Activated CD4-positive, alpha-beta T cell treated with anti-CD3 and anti-CD28 coated beads, Interleukin-2, amount 50 U/mL, for 24 hours (primary cell): ENCODE measurements at places on chromosomes 4 and X.

DNA sequence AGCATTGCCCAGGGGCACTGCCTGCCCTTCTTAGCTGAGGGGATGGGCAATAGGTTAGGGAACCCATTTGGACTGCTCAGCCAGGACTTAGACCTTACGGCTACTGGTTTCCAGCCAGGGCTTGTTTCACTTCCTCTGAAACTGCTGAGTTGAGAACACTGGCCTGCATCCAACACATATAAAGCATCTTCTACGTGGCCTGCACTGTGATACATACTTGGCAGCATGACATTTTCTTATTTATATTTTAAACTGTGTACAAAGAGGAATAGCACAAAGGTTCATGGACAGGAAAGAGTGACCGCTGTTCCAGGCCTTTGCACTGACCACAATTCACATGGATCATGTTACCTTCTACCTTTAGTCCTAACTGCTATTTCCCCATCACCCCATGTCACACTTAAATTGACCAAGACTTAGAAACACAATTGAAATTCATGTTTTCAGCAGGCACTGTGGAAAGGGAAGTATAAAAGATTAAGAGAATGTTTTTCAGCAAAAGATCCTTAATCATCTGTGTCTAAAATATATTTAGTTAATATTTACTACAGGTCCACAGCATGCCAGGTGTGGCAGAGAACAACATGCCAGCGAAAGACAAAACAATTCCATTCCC lies 43.7 kb downstream of the NLGN4X start:
- no peak for DNase-seq

- DNase-seq, result no peak
Observed at GRCh38 chr4:11813951-11814446, 385.3 kb upstream of the HS3ST1 start.

- DNase-seq, result no peak
Observed at GRCh38 chr4:11503166-11503565, 74.5 kb upstream of the HS3ST1 start.

DNA sequence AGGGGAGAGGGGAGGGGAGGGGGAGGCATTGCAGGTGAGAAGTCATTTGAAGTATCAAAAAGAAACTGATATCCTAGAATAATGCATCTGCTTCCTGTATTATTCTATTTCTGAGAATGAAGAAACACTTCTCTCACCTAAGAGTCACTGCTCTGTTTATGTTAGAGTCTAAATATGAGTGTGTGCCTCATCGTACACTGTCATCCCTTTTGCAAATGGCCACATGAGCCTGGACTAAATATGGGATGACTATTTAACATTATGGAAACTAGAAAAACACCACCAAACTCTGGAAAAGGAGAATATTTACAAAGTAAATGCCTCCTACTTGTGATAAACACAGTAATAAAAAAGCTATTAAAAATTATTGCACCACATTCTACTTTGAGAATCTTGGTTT lies 146.4 kb upstream of the NOCT start:
- no peak for DNase-seq

DNA sequence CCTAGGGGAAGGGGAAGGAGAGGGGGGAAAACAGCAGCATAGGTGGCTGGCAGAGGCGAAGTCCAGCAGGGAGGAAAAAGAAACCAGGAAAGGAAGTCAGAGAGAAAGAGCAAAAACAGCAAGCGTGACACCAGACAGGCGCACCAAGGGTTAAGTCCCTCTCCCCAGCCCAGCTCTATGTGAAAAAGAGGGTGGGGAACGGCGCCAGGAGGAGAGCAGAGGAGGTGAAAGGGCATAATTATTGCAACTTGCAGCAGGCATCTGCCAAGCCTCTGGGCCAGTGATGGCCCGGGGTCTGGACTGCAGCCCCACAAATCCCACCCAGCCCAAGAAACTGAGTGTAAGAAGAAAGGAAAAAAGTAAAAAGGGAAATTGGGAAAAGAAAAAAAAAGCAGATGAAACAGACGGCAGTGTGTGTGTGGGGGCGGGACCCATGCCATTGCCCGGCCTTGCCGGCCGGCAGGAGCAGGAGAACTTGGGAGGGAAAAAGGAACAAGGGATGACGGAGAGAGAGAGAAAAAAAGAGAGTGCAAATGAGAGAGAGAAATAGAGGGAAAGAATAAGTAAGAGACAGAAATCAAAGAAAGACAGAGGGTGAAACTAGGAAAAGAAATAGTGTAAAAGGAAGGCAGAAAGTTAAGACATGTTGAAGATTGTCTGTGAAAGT lies 14.1 kb upstream of the RHOXF2 start:
- DNase-seq, result no peak

GRCh38 chr4:14267373-14268060 lies 640.0 kb upstream of the BOD1L1 start:
- no peak for DNase-seq

GRCh38 chr4:105837037-105837436 lies 58.2 kb upstream of the NPNT start:
- DNase-seq, result no peak

DNA sequence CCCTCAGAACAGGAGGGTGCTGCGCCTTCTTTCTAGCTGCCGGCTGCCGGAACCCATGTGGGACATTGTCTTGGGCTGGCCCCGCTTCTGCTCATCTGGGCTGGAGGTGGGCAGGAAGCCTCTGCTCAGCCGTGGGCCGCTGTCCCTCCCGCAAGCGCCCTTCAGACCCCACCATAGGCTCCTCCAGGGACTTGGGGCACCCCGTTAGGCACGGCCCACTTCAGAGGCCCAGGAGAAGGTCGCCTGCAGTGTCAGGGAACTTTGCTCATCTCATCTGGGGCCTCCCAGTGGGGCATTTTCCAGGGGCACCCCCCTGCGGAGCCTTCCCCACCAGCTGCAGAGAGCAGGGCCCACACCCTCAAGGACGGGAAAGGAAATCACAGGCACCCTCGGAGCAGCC lies 32.9 kb downstream of the DOK7 start:
- no peak for DNase-seq

DNA sequence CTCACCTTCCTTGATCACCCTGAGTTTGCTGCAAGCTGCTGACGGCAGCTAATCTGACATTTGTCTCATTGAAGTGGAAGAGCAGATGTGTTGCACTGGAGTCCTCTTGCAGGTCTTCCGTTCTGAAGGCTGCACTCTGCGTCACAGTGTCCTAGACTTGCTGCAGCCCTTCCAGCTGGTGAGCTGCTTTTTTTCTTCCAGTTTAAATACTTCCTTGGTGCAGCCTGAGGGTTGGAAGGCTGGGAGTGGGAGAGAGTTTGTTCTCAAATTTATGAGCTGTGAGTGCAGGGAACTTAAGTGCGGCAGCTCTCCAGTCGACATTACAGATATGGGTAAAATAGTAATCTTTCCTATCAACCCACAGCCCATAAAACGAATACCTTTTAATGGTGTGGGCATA lies 303.6 kb upstream of the FAT1 start:
- DNase-seq, result no peak

GRCh38 chr4:2996415-2996814 lies 33.0 kb downstream of the GRK4 start:
- no peak for DNase-seq

DNA sequence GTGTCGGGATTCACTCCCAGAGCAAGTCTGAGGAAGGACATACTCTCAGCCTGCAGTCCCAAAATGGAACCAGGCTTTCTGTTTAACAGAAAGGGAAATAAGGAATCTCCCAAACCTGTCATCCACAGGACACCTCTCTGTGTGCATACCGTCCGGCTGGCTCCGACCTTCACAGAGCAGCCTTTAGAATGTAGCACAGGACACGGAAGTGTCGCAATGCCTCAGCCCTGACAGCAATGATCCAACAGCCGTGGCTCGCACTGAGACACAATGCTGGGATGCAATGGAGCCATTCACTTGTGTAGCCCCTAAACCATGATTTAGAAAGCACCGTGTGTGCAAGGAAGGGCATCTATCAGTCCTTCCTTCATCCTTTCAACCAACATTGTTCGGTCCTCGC lies 15.5 kb upstream of the HELT start:
- DNase-seq, result no peak

DNA sequence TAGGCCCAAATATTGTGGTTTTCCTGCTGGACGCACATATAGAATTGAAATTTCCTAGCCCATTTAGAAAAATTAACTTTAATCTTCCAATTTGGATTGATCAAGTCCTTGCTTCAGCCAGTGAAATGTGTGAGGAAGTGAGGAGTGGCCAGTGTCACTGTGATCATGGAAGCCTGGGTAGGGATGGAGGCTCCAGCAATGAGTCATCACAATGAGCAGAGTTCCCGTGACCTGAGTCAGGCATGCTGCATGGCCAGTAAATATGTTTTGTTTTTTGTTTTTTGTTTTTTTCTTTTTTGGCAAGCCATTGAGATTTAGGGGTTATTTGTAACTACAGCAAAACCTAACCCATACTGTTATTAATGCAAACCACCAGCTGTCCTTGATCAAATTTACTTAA lies 52.1 kb downstream of the IDS start:
- no peak for DNase-seq

DNA sequence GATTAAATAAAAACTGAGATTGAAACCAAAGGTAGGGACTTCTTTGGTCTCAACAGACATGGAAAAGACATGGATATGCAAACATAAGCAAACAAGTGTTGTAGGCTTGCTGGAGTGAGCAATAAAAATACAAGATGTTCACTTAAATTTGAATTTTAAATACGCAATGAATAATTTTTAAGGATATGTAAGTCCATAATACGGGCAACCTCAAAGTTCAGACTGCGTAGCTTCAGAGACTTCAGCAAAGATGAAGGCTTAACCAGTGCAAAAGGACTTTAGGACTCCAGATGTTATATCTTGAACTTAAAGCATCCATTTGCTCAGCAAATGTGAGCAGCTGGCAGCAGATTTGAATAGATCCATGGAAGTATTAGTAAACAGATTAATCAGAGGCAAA lies 549.3 kb downstream of the ARAP2 start:
- DNase-seq, result no peak

DNA sequence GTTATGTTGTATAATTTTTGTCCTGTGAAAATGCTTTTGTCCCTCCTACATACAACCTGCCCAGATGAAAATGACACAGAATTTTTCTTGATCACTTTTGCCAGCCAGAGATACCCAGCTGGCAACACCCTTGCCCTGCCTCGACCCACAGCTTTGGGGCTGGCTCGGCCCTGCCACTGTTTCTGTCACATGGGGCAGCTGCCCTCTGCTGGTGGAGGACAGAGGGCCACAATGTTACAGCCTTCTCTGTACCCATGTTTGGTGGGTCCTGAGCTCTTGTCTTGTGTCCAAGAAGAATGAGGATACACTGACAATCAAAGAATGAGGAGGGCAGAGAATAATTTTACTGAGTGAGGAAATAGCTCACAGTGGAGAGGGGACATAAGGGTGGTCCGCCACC lies 31.1 kb downstream of the BMP15 start:
- no peak for DNase-seq

DNA sequence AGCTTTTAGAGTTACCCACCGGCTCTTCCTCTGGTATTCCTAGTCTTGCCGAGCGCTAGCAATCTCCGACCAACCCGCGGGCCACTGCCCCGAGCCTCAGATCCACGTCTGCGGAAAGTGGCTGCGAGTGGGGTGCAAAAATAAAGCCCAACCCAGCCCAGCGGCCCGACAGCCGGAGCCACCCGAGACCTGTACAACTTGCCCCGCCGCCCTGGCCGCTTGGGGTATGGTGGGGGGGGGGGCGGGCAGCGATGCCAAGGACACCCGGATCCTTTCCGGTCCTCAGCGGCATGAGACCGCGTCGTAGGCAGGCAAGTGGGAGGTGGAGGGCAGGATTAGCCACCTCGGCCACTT lies 1.6 kb downstream of the SLITRK4 start:
- no peak for DNase-seq

- no peak for DNase-seq
Observed at GRCh38 chr4:47535567-47536147, 50.6 kb downstream of the ATP10D start.

GRCh38 chrX:10195425-10195824 lies 38.6 kb downstream of the CLCN4 start:
- DNase-seq, result no peak

DNA sequence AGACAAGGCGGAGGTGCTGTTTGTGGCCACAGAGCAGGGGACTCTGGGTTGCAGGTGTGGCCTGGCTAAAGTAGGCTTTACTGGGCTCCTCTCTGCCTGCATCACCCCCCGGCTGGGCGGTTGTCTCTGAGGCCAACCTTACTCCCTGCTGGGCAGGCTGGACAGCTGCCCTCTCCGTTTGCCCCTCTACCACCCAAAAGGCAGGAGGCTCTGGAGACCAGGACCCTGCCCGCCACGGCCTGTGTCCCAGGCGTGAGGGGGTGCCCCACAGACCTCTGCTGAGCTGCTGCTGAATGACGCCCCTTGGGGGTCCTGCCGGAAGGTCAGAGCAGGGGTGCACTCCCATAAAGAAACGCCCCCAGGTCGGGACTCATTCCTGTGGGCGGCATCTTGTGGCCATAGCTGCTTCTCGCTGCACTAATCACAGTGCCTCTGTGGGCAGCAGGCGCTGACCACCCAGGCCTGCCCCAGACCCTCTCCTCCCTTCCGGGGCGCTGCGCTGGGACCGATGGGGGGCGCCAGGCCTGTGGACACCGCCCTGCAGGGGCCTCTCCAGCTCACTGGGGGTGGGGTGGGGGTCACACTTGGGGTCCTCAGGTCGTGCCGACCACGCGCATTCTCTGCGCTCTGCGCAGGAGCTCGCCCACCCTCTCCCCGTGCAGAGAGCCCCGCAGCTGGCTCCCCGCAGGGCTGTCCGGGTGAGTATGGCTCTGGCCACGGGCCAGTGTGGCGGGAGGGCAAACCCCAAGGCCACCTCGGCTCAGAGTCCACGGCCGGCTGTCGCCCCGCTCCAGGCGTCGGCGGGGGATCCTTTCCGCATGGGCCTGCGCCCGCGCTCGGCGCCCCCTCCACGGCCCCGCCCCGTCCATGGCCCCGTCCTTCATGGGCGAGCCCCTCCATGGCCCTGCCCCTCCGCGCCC lies 920 bp downstream of the HTT-AS start:
- no peak for DNase-seq

GRCh38 chr4:11404431-11404830 lies 24.3 kb downstream of the HS3ST1 start:
- no peak for DNase-seq

- DNase-seq, result no peak
Observed at GRCh38 chr4:166501941-166502382, 628.9 kb downstream of the TLL1 start.

DNA sequence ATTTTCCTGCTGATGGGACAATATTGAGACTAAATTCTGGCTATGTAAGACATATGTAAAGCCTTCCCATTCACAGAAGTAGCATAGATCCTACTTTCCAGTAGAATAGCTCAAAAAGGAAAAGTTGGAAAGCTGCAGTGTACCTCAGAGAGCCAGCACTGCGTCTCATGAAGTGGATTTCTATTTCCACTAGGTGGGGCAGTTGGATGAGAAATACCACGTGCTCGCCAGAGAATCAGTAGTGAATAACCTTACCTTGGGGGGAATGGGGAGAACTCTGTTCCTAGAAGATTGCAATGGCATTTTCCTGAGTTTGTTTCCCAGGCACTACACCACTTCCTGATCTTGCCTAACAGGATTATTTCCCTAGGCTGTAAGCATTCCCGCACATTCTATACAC lies 907.1 kb downstream of the FSTL5 start:
- DNase-seq, result no peak
